ENCODE measurements at places on chromosomes 7 and 10.

- no peak for DNase-seq
Observed at GRCh38 chr10:129030996-129031843, 435.8 kb upstream of the MGMT start.

GRCh38 chr10:77251297-77252013, 386.2 kb downstream of the KCNMA1 start:
- DNase-seq: no peak

GRCh38 chr7:29086545-29086944, 59.8 kb downstream of the CPVL start:
- no peak for DNase-seq

- DNase-seq: no peak
Observed at GRCh38 chr7:80678707-80679106, 40.3 kb downstream of the CD36 start.

DNA sequence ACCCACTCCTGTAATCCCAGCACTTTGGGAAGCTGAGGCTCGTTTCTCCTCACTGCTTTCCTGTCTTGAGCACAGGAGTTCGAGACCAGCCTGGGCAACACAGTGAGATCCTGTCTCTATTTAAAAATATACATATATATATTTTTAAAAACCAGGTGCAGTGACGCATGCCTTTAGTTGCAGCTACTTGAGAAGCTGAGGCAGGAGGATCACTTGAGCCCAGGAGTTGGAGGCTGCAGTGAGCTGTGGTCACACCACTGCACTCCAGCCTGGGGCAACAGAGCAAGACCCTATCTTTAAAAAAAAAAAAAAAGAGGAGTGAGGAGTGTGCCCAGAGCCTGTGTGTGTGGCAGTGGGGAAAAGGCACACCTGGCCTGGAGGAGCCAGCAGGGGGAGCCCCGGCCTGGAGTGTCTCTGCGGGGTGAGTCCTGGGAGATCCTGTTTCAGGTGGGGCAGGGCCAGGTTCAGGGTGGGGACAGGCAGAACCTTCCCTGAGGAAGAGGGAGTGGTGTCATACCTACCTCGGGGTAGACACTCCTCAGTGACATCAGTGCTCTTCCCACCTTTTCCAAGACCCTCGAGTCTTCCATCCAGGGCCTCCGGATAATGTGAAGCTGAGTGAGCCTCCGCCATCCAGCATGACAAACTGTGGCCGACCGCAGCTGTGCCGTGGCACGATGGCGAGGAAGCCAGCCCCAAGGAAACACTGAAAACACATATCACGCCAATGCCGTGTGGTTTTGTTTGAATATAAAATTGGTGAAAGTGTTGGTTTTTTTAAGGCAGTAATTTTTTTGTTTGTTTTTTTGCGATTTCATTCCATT, 9.0 kb upstream of the ARPC1B start:
- DNase-seq: no peak
